ENCODE measurements at places on chromosomes 1 and 21.
A peak's percentile ranks its signal among the peaks of the same experiment; 100 is the strongest.

DNA sequence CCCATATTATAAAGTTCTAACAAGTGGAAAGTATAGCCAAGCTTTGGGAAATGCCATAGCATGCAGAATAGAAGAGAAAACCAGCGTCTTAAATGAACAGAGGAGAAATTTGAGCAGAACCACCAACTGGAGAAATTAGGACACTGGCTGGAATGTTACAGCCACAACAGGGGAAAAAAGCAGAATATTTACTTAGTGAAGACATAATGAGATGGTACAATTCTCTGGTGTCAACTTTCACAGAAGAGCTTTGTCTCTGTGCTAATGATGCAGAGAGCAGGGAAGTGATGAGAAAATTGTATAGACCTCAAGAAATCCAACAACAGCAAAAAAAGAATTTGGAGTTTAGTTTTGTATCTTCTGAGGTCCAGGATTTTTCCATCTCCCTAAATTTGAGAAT lies 249.7 kb downstream of the KIF26B start:
- no peak for DNase-seq
- no peaks in the 10 kb centered on the region for H3K27me3 ChIP-seq

DNA sequence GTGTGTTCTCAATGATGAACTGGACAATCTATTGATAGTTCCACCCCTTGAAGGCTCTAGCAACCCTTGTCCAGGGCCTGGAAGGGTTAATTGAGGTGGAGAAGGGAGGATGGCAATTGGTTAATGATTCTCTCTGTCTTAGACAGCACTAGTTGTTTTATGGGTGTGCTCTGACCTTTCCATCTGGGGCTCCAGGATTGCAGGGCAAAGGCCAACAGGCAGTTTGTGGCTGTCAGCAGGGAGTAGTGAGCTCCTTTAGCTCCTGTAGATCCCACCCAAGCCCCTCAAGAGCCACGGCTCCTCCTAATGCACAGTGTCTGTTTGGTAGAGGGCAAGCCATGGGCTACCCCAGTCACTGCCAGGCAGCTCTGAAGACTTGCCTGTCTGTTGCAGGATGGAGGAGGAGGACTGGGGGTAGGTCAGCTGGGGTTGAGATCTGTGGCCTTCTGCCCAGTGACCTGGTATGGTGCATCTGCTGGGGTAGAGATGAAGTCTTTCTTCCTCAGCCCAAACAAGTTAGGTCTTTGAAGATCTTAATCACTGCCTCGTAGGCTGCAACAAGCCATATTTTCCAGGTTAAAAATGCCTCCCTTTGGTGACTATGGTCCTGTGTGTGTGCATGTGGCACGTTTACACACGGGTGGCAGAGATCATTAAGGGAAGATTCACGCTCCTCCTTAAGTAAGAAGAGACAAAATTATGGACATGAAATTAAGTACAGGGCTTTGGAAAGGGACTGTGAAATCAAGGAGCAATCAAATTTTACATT lies 7.7 kb downstream of the MROH7 start:
- no peaks in the 10 kb centered on the region for H3K36me3 ChIP-seq
- peaks cover 5% of the 10 kb centered on the region for H3K27me3 ChIP-seq
- no peak for DNase-seq
- no peaks in the 10 kb centered on the region for H3K4me1 ChIP-seq
- H3K27ac ChIP-seq, result no peak overlapping the region

GRCh38 chr1:76615253-76616035 lies 251.8 kb upstream of the ST6GALNAC5 start:
- DNase-seq, result no peak
- H3K4me1 ChIP-seq, result no peaks in the 10 kb centered on the region
- no peaks in the 10 kb centered on the region for H3K27me3 ChIP-seq
- H3K36me3 ChIP-seq, result no peaks in the 10 kb centered on the region

DNA sequence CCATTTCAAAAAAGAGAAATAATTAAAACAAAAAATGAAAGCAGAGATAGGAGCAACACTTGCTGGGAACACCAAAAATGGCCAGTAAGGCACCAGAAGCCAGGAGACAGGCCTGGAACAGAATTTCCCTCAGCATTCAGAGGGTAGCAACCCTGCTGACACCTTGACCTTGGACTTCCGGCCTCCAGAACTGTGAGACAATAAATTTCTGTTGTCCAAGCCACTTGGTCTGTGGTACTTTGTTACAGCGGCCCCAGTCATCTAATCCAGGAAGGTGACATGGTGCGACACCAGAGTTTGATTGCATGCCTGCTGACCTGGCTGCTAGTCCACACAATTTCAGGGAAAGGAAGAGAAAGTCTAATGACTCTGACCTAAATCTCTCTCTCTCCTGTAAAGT lies 10.6 kb upstream of the RAB4A start:
- H3K4me1 ChIP-seq, result peaks cover 12% of the 10 kb centered on the region
- H3K36me3 ChIP-seq, result no peaks in the 10 kb centered on the region
- no peak for DNase-seq
- H3K27me3 ChIP-seq, result peaks cover 2% of the 10 kb centered on the region
- no peak overlapping the region for H3K4me3 ChIP-seq

- H3K27me3 ChIP-seq, result peaks cover 17% of the 10 kb centered on the region
- no peak overlapping the region for H3K27ac ChIP-seq
- H3K4me3 ChIP-seq, result no peak overlapping the region
- no peaks in the 10 kb centered on the region for H3K36me3 ChIP-seq
These were observed 13.2 kb upstream of the PRKAB2 start for GRCh38 chr1:147185432-147185831.

GRCh38 chr1:51850420-51851223 lies 27.9 kb downstream of the NRDC start:
- H3K27ac ChIP-seq, result no peak overlapping the region
- no peaks in the 10 kb centered on the region for H3K27me3 ChIP-seq
- H3K36me3 ChIP-seq, result peaks cover 28% of the 10 kb centered on the region
- H3K4me3 ChIP-seq, result no peak overlapping the region

DNA sequence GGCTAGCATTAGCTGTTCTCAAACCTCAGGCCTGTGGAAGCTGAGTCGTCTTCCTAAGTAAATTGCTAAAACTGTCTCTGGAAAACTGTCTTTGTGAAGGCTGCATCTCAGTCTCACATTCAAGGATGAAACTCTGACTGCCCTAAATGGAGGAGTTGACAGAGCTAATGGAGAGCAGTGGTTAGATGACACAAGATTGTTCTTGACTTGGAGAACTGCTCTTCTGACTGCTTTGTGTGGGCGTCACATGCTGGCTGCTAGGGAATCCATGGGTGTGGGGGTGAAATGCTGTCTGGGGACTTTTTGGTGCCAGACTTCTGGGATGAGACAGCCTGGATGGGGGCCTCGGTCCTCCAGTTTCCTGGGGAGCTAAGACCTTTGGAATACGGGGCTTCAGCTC lies 24.5 kb upstream of the TSPAN2 start:
- H3K27me3 ChIP-seq, result peaks cover 2% of the 10 kb centered on the region
- no peaks in the 10 kb centered on the region for H3K36me3 ChIP-seq
- no peak overlapping the region for H3K4me3 ChIP-seq
- H3K4me1 ChIP-seq, result no peaks in the 10 kb centered on the region
- no peak overlapping the region for H3K27ac ChIP-seq

DNA sequence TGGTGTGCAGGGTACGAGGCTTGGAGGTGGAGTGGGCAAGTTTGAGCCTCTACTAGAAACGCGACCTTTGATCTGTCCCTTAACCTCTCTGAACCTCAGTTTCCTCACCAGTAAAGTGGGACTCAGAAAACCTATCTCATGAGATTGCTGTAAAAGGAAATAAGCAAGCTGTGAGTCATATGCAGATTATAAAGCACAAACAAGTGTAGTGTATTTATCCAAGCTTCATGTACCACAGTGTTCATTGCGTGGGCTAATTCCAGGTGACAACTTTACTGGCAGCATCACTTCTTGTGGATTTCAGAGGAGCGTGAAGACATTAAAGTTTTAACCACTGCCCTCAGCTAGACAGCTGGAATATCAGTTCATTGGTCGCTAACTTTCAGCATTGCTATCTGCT lies 44.4 kb downstream of the ZNF697 start:
- no peak overlapping the region for H3K4me3 ChIP-seq
- H3K36me3 ChIP-seq, result no peaks in the 10 kb centered on the region
- peaks cover 3% of the 10 kb centered on the region for H3K27me3 ChIP-seq
- H3K27ac ChIP-seq, result peak overlapping the region; percentile 28

DNA sequence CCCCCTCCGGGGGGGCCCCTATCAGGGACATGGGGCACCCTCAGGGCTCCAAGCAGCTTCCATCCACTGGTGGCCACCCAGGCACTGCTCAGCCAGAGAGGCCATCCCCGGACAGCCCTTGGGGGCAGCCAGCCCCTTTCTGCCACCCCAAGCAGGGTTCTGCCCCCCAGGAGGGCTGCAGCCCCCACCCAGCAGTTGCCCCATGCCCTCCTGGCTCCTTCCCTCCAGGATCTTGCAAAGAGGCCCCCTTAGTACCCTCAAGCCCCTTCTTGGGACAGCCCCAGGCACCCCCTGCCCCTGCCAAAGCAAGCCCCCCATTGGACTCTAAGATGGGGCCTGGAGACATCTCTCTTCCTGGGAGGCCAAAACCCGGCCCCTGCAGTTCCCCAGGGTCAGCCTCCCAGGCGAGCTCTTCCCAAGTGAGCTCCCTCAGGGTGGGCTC lies 34.9 kb downstream of the TRIM11 start:
- no peaks in the 10 kb centered on the region for H3K27me3 ChIP-seq
- no peaks in the 10 kb centered on the region for H3K36me3 ChIP-seq
- no peak for DNase-seq
- H3K27ac ChIP-seq, result no peak overlapping the region
- H3K4me3 ChIP-seq, result no peak overlapping the region

DNA sequence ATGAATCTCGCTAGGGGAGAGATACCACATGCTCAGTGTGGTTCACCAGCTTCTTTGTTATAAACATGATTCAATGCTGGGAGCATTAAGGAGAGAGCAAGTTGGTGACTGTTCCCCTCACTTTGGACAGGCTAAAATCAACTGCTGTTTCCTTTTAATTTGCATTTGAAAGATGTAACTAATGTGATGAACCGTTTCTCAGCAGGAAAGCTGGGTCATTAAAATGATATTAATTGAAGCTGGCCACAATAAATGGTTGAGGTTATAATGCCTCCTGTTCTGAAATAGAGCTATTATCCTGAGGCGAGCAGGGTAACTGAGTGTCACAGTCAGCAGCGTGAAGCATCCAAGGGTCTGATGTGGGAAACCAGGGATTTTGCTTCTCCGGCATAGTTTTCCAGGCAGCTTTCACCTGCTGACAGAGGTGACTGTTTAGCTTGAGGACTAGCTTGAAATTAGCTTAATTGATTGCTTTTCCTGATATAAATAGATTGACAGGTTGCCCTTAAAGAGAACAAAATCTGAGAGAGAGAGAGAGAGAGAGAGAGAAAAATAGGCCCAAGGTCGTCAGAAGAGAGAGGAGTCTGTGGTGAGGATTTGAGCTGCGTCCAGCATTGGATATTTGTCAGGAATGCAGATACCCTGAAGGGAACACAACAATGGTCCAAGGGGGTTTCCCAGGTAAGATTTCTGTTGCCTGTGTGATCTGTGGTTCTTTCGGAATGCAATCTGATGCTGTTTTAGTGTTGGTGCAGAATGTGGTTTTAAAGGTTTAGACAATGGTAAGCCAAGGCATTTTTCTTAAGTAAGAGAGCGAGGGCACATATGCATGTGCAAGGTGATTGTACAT lies 209.7 kb downstream of the PATJ start:
- H3K27ac ChIP-seq, result no peak overlapping the region
- H3K4me3 ChIP-seq, result no peak overlapping the region

DNA sequence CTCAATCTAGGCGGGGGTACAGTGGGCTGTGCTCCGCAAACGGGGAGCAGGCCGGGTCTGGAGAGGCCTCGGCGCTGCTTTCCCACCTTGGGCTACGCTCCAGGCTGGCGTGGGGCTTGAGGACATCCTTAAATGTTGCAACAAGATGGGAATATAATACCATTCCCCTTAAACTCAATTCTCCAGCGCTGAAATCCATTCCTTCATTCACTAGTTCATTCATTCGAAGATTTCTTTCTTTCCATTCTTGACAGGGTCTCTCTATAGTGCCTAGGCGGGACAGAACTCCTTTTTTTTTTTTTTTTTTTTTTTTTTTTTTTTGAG lies 261 bp upstream of the DPM3 start:
- peak overlapping the region; percentile 94 for H3K27ac ChIP-seq
- peaks cover 25% of the 10 kb centered on the region for H3K4me1 ChIP-seq
- H3K27me3 ChIP-seq, result peaks cover 2% of the 10 kb centered on the region
- peaks cover 32% of the 10 kb centered on the region for H3K36me3 ChIP-seq
- DNase-seq, result no peak

GRCh38 chr1:26723013-26723991 lies 27.5 kb downstream of the ARID1A start:
- H3K27me3 ChIP-seq, result no peaks in the 10 kb centered on the region
- peaks cover 76% of the 10 kb centered on the region for H3K4me1 ChIP-seq
- H3K36me3 ChIP-seq, result peaks cover 47% of the 10 kb centered on the region
- H3K27ac ChIP-seq, result peak overlapping the region; percentile 6
- peak overlapping the region; percentile 10 for H3K4me3 ChIP-seq
- no peak for DNase-seq

DNA sequence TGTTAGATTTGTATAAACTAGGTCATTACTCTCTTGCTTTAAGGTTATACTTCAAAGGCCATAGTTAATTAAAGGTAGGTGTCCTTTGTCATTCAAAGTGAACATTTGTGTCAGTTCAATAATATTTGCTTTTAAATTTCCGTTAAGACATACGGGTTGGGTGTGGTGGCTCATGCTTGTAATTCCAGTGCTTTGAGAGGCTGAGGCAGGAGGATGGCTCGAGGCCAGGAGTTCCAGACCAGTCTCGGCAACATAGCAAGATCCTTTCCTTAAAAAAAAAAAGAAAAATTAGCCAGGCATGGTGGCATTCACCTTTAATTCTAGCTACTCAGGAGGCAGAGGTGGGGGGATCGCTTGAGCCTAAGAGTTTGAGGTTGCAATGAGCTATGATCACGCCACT lies 80.4 kb downstream of the KIF26B start:
- no peaks in the 10 kb centered on the region for H3K4me1 ChIP-seq
- H3K27me3 ChIP-seq, result no peaks in the 10 kb centered on the region
- DNase-seq, result no peak
- H3K27ac ChIP-seq, result no peak overlapping the region

DNA sequence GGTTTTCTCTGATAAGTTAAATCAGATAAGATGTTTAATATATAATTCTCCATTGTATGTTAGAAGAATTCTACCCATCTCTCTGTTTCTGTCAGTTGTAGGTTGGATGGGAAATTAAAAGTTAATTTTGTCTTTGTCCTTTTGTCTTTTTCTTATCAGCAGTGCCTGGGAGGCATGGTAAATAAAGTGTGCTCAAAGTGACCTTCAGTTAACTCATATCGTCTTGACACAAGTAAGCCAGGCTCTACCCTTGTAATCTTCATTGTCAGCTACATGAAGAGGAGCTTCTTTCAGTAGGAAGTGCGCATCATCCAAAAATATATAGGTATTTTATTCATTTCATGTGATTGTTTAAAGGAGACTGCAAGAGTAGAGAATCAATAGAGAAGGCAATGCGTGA lies 138.9 kb upstream of the NRIP1 start:
- no peak overlapping the region for H3K27ac ChIP-seq
- H3K36me3 ChIP-seq, result no peaks in the 10 kb centered on the region
- no peaks in the 10 kb centered on the region for H3K4me1 ChIP-seq
- peaks cover 3% of the 10 kb centered on the region for H3K27me3 ChIP-seq

GRCh38 chr1:172745014-172745413 lies 86.1 kb downstream of the FASLG start:
- no peaks in the 10 kb centered on the region for H3K36me3 ChIP-seq
- DNase-seq, result no peak
- peak overlapping the region; percentile 18 for H3K27ac ChIP-seq

- peaks cover 47% of the 10 kb centered on the region for H3K36me3 ChIP-seq
- DNase-seq, result no peak
- H3K4me3 ChIP-seq, result no peak overlapping the region
- peaks cover 59% of the 10 kb centered on the region for H3K4me1 ChIP-seq
- no peaks in the 10 kb centered on the region for H3K27me3 ChIP-seq
These were observed 11.4 kb downstream of the PRKACB start for GRCh38 chr1:84155517-84155916.

GRCh38 chr1:53559854-53560580 lies 100.8 kb downstream of the DMRTB1 start:
- no peak overlapping the region for H3K4me3 ChIP-seq
- no peaks in the 10 kb centered on the region for H3K36me3 ChIP-seq
- no peak overlapping the region for H3K27ac ChIP-seq
- no peak for DNase-seq
- peaks cover 18% of the 10 kb centered on the region for H3K4me1 ChIP-seq

Measured in activated T-helper 2 cell treated with anti-CD3 and anti-CD28 coated beads, Interferon-gamma antibody, Interleukin-2, Interleukin-4, amounts not matched to agents 10 μg/mL and 5 μg/mL and 100 μg/mL, durations not matched to agents 14 hours and 24 hours and 36 hours (primary cell).